ENCODE measurements at places on chromosomes 2 and 18.

DNA sequence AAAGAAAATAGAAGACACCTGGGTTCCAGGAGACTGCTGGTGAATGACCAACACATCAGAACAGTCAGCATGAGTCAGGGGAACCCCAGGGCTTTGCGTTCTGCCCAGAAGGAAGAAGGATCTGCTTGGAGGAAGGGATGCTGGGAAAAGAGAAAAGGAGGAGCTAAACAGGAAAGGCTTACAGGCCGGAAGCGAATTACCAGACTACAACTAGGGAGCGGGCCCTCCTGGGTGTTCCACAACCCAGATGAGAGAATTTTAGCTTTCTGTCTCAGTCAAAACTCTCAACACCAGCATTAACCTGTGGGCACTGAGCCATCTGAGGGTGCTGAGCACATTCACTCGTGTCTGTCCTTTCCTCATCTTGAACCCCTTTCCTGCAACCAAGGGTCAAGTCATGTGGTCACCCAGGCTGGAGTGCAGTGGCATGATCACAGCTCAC is 19.2 kb downstream of the CDC42EP3 start:
- peak; percentile 48 for DNase-seq

- DNase-seq, result peak; percentile 100
Measured at GRCh38 chr2:102063941-102064678, 72.3 kb downstream of the IL1R2 start.

- DNase-seq, result no peak
Measured at GRCh38 chr2:170284205-170284604, 106.3 kb downstream of the MYO3B start.

DNA sequence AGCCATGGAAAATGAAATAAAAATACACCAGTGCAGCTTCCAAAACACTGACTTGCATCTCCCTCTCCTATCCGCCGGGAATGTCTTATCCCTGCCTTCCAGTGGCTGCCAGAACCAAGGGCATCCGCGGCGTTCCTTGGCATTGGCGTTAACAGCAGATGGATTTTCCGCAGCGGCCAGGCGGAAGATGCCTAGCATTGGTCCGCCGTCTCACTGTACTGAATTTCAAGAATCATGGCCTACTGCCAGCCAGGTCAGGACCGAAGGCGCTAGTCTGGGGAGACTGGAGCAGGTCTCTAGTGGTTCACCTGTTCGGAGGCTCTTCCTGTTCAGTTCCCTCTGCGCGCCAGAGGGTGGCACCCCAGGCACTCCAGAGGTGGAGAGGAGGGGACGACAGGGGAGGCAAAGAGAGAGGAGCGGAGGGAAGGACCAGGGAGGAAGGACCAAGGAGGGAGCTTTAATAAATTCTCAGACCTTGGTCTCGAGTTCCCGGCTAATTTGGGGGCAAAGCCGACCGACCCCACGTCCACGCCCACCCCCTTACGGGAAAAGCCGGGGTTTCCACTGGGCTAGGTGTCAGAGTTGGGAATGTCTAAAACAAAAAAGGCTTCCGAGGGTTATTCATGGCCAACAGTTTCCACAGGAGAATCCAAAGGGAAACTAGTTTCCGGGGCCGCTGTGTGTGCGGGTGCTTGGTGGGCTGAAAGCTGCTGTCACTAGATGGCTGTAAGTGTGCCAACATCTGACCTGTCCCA is 3.7 kb upstream of the BCL2L11 start:
- DNase-seq, result peak; percentile 55

DNA sequence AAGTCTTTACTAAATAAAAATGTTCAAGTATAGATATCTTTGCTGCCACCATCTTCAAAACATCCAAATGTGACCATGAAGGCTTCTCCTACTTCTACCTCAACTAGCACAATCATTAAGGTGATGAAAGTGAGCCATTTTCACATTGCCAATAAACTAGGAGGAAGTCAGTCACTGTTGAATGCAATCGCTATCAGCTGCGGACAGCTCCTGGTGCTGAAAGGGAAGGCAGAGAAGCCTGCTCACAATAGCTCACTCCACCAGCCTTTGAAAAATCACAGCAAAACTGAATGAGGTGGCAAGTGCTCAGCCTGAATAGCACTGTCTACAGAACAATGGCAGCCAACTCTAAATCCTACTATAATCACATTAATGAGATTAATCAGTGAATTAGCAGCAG is 2.2 kb downstream of the MYT1L start:
- DNase-seq, result no peak

DNA sequence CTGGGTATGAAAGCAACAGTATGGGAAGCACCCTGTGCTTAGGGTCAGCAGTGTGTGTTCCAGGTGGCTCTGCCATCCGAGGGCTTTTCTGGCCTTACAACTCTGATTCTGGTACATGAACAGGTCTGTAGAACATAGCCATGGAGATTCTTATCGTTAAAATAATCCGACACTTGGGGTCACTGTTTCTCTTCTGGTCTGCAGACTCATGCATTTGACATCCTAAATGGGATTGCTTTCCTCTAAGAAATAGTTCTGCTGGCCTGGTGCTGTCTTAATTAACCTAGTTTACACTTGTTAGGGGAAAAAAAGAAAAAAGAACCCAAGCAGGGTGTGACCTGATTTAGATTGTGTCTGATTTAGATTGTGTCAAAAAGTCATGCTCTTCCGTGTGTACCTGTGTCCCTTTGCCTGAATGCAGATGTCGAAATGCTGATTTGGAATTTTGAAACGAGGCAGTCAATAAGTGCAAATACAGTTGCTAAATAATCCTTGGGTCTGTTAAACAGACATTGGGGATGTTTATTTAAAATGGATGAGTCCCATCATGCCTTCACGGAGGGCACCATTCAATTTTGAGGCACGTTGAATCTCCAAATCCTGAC is 59.6 kb downstream of the TRPM8 start:
- peak; percentile 57 for DNase-seq

- no peak for DNase-seq
Measured at GRCh38 chr2:62920070-62920469, 130.6 kb upstream of the OTX1 start.

GRCh38 chr18:56927786-56928185 is 219.1 kb upstream of the BOD1L2 start:
- DNase-seq, result no peak

GRCh38 chr2:119681203-119681867 is 2.3 kb downstream of the TMEM177 start:
- DNase-seq, result no peak

DNA sequence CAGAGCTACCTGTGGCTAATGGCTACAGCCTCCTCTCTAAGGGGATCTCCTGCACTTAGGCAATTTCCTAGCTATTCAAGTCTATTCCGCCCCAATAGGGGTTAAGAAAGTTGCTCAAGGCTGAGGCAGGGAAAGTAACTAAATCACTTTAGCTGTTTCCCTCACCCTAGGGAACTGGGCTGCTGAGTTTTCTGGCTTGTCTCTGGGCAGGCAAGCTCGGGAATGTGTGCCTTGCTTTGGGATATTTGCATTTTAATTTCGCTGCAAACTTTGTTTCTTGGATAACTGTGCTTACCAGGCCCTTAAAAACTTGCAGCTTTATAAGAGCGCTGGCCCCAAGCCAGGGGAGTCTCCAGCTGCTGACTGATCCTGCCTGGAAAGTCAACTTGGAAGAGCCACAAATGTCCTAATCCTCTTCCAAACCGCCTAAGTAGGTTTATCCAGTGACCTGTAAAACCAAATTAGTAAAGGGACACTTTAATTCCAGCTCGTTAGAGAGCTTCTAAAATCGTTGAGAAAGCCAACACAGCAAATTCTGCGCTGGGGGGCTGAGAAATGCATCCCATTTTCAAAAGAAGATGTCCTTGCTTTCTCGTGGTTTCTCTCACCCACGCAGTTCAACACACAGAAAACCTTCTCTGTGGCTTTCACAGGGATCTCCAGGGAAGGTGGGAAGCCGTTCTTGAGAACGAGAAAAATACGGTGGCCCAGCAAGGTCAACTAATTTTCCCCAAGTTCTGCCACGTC is 59.5 kb upstream of the SP3 start:
- peak; percentile 93 for DNase-seq

All from fibroblast of gingiva (primary cell).